ENCODE measurements at places on chromosomes 7 and 10.

DNA sequence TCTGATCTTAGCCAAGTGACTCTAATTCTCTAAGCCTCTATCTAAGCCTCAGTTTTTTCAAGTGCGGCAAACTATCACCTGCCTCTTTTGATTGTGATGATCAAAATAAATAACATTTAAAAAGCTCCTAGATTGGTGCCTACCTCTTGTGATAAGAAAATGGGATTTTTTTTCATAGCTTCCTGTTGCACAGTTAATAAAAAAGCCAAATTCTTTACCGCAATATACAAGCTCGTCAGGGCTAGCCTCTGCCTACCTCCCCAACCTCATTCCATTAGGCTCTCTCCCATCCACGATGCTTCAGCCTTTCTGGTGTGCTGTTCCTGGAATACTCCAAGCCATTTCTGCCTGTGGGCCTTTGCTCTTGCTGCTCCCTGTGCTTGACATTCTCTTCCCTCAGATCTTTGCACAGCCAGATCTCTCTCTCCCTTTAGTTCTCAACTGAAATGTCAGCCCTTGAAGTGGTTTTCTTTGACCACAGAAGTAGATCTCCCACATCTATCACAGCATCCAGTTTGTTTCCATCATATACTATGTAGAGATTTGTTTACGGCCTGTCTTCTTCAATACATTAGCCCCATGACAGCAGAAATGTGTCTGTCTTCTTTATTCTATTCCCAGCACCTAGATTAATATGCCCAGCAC, 48.8 kb downstream of the SFR1 start:
- no peak for DNase-seq

GRCh38 chr7:104980440-104980839, 33.6 kb upstream of the KMT2E start:
- DNase-seq = no peak

- no peak for DNase-seq
These were observed 90.6 kb downstream of the ARHGAP12 start for GRCh38 chr10:31838065-31838464.

DNA sequence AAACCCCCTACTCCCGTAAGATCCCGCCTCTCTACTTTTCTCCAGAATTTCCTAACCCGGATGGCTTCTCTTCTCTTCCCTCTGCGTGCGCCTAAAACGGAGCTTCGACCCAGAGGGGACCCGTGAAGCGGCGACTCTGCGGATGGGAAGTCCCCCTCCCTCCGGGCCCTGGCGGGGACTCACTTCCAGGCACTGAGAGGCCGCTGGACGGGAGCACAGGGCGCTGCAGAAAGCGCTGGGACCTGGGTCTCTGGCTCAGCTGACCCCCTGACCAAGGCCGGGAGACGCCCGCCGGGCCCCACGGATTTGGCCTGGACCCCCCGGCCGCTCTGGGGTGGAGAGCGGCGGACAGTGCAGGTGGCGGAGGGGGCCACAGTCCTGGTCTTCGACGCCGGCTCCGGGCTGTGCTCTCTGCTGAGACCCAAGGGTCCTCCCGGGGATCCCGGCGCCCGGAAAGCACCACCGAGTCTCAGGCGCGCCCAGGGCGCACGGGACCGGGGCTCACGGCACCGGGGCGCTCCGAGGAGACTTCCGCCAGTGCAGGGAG, 688 bp upstream of the FOXL3 start:
- DNase-seq = no peak
